ENCODE measurements at places on chromosomes 16 and 17.

- peak; percentile 92 for DNase-seq
Observed at GRCh38 chr16:21626659-21627277, 25.6 kb downstream of the IGSF6 start.

DNA sequence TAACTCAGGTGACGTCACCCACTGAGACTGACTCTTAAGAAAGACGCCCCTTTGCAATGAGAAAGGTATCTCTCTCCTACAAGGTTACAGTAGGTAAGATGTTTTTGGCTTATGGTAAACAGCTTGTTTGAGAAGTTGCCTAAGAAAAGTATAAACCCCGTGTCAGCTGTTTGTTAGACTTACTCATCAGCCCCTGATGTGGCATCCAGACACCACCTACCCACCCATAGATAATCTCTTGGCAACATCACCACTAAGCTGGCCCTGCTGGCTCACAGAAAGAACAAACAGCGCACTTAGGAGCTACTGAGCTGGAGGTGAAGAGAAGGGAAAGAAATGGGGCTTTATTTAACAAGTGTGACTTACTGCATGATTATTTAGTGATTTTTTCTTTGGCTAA lies 121.0 kb downstream of the PARN start:
- DNase-seq = no peak

DNA sequence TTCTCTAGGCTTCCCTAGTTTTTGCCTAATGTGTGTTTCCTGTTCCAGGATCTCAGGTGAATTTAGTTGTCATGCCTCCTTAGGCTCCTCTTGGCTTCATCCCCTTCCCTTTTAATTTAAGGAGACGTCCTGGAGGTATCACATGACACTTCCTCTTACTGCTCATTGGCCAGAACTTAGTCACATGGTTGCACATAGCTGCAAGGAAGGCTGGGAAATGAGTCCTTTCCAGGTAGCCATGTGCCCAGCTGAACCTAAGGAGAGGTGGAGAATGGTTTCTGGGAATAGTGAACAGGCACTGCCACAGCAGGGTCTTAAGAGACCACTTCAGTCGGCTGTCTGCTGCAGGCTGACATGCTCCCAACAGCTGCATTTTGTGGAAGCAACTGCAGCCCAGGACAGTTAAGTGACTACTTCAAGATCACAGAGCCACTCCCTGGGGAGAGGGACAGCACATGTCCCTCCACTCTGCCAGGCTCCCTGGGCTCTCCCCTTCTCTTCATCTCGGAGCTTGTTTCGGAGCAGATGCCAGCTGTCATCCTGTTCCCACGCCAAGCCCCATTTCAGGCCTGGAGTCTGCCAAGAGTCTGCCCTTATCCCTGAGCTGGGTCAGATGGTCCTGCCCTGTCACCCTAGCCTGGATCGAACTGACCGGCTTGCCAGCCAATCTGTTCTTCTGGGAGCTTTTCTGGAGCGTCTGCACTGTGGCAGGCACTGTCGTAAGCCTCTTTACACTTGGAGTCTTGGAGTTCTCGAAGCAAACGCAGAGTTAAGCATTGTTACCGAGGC lies 81.4 kb upstream of the FOXF1 start:
- DNase-seq = no peak

DNA sequence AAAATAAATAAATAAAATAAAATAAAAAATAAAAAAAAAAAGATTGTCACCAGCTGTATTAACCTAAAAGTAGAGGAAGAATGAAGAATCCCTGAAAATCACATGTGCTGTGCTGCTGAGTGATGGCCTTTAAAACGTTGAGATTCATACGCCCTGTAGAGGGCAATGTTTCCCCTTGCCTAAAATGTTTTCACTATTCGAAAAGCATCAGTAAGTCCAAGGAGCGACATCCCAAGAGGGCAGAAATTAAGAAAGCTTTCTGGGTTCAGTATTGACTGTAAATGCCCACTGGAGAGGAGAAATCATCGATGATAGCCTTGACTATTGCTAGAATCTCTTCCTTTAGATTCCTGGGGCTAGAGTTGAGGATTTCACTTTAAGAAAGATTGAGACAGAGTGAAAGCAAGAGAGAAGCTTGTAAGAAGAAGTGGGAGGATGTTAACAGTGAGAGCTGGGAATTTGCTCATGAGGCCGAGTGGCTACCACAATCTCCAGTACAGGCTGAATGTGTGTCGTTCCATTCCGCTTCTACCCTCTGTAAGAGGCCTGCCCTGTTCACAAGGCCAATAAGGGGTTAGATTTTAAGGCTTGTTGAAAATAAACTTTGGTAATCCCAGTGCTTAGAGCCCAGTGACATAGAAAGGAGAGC lies 170.8 kb upstream of the FAM20A start:
- DNase-seq = peak; percentile 56

- DNase-seq = no peak
Observed at GRCh38 chr17:45409659-45410076, 23.0 kb downstream of the ARHGAP27 start.

GRCh38 chr17:62824290-62825131 lies 16.4 kb upstream of the MARCHF10 start:
- no peak for DNase-seq

DNA sequence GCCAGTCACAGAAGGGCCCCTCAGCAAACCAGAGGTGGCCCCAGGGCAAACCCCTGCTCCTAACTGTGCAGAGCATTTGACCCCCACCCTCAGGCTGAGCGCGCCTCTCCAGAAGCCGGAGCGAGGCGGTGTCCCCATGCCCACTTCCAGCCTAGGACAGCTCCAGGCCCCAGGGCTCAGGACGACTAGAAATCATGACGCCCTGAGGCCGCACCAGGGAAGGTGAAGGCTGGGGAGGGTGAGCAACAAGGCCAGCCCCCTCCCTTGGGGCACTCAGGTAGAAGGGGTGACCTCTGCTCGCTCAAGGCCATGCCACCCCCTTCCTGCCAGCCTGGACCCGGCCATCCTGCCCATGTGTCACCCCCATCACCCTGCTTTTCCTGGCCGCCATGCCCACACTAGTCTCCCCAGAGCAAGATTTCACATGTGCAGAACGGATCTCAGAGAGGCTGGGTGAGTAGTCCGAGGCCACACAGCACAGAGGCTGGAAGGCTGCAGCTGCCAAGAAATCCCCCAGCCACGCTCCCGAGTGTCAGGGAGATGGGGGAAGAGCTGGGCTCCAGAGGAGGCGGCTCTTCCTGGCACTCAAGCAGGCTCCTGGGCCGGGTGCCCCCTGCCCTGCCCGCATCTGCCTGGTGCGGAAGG lies 2.1 kb upstream of the PVALEF start:
- no peak for DNase-seq

GRCh38 chr17:81923302-81924260 lies 4.0 kb downstream of the MAFG start:
- no peak for DNase-seq

- DNase-seq = peak; percentile 10
Observed at GRCh38 chr17:22123536-22124281, 431.4 kb downstream of the KCNJ18 start.

DNA sequence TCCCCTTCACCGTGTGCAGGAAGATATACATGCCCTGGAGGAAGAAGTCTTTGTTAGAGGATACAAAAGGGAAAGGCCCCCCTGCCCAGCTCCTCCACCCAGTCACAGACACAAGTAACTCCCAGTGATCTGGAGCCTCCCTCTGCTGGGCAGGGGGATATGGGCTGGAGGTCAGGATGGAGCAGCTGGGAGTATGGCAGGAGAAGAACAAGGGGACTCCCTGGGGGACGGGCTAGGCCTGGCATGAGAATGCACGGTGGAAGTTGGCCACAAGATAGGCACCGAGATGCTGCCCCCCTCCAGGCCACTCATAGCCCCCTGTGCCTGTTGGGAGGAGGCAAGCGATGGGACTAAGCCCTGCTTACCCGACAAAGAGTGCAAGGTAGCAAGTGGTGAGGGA lies 4.2 kb downstream of the ORMDL3 start:
- no peak for DNase-seq

DNA sequence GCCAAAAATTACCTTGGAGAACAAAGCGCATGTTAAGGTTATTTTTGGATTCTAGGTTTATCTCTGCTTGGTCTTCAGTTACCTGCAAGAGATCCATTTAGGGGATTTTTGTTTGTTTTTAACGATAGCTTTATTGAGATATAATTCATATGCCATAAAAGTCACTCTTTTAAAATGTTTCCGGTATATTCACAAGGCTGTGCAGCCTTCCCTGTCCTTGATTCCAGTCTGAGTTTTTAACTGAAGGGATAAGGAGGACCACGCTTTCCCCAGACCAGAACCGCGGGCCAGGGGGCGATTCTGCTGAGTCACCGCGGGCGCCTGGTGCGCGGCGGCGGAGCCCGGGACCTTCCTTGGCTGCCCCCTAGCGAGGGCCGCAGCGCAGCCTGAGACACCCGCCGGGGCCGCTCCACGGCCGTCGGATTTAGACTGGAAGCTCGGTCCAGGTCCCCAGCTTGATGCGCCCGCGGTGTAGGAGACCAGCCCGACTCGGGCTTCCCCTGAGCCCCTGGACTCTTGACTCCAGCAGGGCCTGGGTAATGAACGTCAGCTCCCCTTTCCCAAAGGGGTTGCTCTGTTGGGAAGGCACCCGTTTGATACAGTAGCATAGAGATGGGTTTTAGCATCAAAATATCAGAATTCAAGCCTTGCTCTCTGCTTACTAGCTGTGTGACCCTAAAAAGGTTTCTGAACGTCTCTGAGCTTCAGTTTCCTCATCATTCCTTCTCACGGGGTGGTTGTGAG lies 50.0 kb upstream of the STH start:
- peak; percentile 90 for DNase-seq

DNA sequence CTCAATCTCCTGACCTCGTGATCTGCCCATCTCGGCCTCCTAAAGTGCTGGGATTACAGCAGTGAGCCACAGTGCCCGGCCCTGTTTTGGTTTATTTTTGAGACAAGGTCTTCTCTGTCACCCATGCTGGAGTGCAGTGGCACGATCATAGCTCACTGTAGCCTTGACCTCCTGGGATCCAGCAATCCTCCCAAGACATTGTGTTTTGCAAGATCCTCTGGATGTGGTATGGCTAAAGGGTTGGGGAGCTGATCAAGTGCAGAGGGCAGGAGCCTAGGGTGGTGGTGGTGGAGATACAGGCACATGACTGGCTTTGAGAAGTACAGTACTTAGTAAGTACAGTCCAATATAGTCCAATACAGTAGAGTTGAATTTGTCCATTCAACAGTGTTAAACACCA lies 16.6 kb upstream of the TNS4 start:
- DNase-seq = no peak

DNA sequence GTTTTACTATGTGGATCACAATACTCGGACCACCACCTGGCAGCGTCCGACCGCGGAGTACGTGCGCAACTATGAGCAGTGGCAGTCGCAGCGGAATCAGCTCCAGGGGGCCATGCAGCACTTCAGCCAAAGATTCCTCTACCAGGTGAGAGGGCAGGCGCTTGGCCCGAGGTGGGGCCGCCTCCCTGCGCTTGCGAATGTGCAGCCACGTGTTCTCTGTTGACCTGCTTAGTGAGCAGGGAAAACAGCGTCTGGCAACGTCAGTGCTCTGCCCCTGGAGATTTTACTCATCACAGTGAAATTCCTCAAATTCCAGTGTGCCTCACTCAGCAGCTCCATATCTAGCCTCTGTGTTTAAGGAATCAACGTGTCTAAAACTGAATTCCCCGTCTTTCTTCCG lies 33.4 kb upstream of the CLEC18A start:
- no peak for DNase-seq

GRCh38 chr17:70767102-70767701 lies 597.9 kb downstream of the KCNJ2 start:
- peak; percentile 46 for DNase-seq

GRCh38 chr16:71954699-71955195 lies 45.5 kb downstream of the PKD1L3 start:
- no peak for DNase-seq

GRCh38 chr17:36197387-36197703 lies 787 bp upstream of the CCL3L1 start:
- DNase-seq = no peak

DNA sequence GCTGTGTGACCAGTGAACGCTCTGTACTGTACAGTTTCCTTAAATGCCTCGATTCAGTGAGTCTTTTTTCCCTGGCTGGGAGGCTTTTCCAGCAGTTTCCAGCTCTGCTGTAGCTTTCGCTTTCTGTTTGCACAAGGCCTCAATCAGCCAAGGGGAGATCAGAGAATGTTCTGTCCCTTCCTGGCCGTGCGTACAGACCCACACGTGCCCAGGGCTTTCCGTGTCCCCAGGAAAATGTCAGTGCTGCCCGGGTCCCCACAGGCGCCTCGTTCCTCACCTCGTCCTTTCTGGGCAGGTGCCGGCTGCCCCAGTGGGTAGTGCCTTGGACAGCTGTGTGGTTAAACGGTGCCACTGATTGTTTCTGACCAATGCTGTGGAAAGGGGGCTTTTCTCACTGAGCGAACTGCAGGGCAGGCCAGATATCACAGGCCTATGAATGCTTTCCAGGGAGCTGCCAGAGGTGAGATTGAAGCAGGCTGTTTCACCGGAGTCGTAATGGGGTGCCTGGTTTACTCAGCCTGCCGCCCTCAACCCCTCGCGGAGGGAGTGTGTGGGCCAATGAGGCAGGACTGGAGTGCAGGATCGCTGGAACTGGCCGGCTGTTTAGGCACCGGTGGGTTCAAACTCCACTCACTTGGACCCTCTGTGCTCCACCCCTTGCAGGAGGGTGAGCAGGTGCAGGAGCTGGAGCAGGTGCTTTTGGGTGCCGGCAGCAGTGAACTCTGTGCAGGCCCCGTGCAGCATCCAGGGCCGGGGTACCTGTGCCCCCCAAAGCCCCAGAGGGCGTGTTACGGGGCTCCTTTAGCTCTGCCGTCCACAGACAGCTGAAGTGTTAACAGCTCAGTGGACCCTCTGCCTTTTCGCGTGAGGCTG lies 44.4 kb downstream of the ZNF778 start:
- no peak for DNase-seq

Data from NCI-H526 (cell line).